Cardiac fibroblast (primary cell): ENCODE measurements at places on chromosomes 2 and 18.

GRCh38 chr2:148135705-148136104 lies 114.8 kb downstream of the MBD5 start:
- no peak for DNase-seq

- peak; percentile 44 for DNase-seq
Measured at GRCh38 chr2:88903749-88904353, 212.4 kb downstream of the RPIA start.

- DNase-seq, result peak; percentile 97
Measured at GRCh38 chr2:67650291-67651133, 253.4 kb downstream of the ETAA1 start.

GRCh38 chr2:140257692-140258300 lies 1477.6 kb upstream of the NXPH2 start:
- DNase-seq, result peak; percentile 42

DNA sequence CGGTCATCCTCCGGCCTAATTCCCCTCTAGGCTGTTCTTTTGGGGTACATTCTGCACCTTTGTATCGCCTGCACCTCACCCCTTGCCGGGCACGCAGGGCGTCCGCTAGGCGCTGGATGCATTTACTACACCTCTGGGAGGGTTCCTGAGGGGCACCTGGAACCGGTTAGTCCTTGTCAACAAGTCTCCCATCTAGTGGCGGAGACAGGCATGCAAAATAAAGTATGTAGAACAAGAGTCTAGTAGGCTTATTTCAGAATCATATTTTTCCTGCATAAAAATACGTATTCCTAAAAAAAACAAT lies 705 bp upstream of the TEX261 start:
- peak; percentile 37 for DNase-seq

- DNase-seq, result no peak
Measured at GRCh38 chr18:7388741-7389140, 157.9 kb downstream of the LRRC30 start.

- DNase-seq, result no peak
Measured at GRCh38 chr2:155815851-155816250, 516.7 kb downstream of the NR4A2 start.

- DNase-seq, result peak; percentile 64
Measured at GRCh38 chr2:177147093-177147694, 65.4 kb upstream of the HNRNPA3 start.

DNA sequence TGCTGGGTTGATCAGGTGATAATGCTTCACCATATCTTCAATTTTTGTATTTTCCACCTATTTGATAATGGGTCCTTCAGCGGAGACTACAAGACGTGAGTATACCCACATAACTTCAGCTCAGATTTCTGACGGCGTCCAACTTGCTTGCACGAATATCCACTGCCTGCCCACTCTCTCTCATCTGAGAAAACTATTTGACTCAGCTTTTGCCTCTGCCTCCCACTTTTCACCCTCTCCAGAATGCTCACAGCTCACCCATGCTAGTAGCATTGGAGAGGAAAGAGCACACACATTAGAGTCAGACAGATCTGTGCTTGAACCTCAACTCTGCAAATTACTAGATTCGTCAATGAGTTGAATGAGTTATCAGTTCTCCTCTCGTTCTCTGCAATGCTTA lies 166.8 kb downstream of the BCL2 start:
- no peak for DNase-seq

DNA sequence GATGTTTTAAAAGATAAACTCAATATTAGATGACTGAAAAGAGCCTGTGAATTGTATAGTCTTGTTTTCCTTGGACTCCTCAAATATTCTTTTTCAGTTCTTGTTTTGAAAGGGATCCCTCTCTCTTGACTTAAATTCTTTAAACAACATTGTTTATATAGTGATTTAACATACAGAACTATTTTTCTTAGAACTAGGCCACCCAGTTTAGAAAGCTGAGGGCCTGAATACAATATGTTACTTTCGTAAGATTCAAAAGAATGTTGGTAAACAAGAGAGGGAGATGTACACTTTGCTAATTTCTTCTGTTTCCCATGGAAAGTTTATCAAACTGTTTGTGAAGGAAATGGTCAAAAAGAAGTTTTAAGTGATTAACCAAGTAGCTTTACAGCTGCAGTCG lies 5.5 kb upstream of the TSPYL6 start:
- peak; percentile 46 for DNase-seq

- DNase-seq, result no peak
Measured at GRCh38 chr2:39665811-39666490, at the start of gene TMEM178A. TMEM178A (plus strand) TSS chr2:39665917; CDS start chr2:39665975, 58 bp downstream.

DNA sequence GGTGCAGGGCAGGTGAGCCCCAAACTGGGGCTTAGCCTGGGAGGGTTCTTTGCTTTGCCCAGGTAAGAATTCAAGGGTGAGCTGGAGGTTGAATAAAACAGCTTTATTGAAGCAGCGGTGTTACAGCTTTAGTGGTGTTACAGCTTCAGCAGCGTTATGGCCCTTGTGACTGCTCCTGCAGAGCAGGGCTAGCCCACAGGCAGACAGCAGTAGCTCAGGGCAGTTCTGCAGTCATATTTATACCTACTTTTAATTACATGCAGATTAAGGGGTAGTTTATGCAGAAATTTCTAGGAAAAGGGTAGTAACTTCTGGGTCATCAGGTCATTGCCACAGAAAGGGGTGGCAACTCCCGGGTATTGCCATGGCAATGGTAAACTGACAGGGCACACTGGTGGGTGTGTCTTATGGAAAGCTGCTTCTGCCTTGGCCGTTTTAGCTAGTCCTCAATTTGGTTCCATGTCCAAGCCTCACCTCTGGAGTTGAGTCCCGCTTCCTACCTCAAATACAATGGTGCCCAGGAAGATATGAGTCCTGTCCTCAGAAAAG lies 78.2 kb downstream of the THNSL2 start:
- no peak for DNase-seq

DNA sequence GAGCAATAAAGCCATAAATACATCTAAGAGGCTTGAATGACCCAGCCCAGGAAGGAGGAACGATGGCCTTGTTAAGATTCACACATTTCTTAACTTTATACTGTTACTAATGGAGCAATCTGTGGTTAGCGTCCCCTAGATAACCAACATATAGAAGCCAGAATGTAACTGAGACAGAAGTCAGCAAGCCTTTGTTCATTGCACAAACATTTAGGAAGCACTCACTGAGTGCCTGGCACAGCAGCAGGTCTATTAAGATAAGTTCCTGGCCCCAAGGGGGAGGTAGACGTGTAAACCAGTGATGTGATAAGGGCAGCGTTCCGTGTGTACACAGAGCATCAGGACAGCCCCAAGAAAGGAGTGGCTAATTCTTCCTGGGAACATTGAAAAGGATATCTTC lies 63.6 kb upstream of the ATL2 start:
- DNase-seq, result peak; percentile 67

DNA sequence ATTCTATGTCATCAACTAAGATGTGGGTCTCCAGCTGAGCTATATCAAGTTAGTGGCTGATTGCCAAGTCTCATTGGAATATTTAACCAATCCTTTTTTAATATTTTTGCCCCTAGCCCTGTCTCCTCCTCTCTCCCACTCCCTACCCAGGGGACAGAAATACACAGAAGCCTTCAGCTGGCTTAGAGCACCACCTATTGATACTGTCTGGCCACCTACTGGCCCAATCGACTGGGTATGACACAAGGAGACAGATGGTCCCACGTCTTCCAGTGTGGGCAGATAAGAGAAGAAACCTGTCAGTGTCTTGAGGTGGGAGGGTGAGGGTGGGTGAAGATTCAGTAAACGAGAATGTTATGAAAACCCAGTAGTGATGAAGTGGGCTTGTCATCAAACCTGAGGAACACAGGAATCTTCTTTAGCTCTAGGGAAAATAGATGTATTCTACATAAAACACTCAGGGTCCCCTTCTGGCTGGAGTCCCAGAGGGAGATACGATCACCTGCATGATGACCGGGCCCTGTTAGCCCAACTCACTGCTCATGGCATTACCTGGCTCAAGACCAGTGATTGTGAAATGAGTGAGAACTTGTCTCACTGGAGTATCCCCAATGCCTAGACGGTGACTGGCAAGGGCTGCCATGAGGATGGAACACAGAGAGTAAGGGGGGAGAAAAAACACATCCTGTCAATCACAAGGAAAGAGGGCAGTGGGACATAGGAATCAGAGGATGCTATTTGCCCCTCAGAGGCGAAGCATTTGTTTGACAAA lies 26.7 kb downstream of the POLR1A start:
- peak; percentile 55 for DNase-seq

GRCh38 chr18:46590103-46590502 lies 66.9 kb downstream of the LOXHD1 start:
- no peak for DNase-seq

GRCh38 chr2:167293943-167294775 lies 405.9 kb downstream of the XIRP2 start:
- DNase-seq, result peak; percentile 13

- peak; percentile 60 for DNase-seq
Measured at GRCh38 chr2:186780701-186781316, 68.2 kb downstream of the ZSWIM2 start.

GRCh38 chr2:165239230-165239629 lies at the start of gene SCN2A:
SCN2A (plus strand) TSS chr2:165239414; CDS start chr2:165295824, 56,410 bp downstream.
- DNase-seq, result peak; percentile 71

- DNase-seq, result peak; percentile 51
Measured at GRCh38 chr2:230418341-230419016, 2.5 kb downstream of the SP100 start.

DNA sequence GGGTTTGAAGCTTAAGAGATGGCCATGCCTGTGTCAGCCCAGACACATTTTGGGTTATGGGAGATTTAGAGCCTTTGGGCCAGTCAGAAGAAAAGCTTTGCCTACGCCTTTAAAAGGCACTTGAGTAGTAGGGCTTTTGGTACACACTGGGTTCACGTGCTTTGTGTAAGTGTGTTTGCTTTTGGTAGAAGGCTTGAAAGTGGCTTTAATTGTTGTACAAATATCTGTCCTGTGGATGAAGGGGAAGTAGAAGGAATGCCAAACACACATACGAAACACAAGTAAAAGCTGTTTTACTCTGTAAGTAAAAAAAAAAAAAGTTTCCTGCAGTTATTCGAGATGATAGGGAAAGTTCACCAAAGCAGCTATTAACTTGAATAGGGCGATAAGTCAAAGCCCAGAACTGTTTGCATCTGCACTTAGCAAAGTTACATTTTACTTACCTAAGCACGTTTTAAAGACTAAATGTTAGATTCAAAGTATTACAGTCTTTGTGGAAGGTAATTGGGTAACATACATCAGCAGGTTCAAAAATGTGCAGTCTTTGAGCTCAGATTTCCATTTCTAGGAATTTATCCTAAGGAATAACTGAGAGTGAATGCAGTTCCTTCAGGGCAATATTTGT lies 75.4 kb downstream of the STK25 start:
- DNase-seq, result no peak

GRCh38 chr18:41593171-41593675 lies 361.8 kb upstream of the PIK3C3 start:
- no peak for DNase-seq

DNA sequence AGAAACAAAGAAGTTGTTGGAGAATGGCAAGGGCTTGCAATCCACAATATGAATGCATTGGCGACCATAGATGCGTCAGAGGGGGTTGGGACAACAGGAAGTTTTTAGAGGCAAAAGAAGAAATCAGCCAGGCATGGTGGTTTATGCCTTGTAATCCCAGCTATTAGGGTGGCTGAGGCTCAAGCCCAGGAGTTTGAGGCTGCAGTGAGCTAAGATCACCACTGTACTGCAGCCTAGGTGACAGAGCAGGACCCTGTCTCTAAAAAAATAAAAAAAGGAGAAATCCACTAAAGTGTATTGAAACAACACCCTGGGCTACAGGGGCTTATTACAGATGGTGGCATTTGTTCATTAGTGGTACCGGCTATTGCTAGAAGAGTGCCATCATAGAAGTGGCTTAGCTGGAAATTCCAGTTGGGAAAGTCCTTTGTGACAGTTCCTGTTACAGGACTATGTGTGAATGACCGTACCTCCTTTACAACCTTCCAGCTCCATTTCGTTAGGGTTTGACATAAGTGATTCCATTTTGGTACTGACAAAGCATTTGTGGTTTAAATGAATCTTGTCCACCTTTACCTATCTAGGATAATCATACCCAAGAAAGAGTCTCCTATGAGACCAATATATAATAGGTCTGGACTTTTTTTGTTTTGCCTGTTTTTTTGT lies 10.7 kb upstream of the WDSUB1 start:
- DNase-seq, result no peak

GRCh38 chr2:33372940-33373553 lies 103.4 kb upstream of the RASGRP3 start:
- peak; percentile 58 for DNase-seq

GRCh38 chr18:38956068-38956467 lies 1390.5 kb upstream of the CELF4 start:
- DNase-seq, result no peak

DNA sequence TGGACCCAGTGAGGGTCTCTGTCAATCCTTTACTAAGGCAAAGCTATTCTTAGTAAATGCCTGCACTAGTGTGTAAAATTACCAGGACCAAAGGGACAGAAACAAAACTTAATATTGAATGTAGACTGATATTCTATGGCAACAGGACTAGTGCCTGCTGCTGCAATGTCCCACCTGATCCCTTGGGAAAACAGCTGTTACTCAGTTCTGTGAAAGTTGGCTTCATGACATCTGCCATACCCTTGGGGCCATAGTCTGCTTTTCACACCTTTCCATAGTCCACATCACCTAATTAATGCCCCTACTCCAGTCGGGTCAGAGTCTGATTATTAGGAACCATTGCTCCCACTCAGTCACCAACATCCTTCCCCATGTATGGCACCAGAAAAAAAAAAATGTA lies 14.5 kb downstream of the DNAJC27 start:
- no peak for DNase-seq

- DNase-seq, result peak; percentile 22
Measured at GRCh38 chr2:43184339-43184895, 42.0 kb downstream of the ZFP36L2 start.

- DNase-seq, result no peak
Measured at GRCh38 chr2:96848264-96848663, 4.4 kb upstream of the ANKRD23 start.

DNA sequence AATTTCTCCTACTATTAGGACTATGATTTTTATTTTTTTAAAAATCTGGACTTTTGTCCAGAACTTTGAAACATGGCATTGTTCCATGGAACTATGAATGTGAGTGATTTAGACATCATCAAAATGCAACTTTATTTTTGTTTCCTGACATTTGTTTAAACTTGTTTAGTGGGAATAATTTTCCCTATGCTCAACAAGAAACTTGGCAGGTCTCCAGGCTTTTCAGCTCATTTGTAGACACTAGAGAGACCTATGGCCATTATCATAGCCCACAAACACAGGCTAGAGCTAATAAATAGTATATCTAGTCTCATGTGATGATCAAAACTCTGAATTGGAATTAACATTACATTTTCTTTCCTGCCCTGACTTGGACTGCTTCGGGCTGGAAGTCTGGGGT lies 145.1 kb upstream of the CELF4 start:
- no peak for DNase-seq
